ENCODE measurements at places on chromosomes 1 and 21. TPM values are rescaled to one million over a fixed set of nuclear protein-coding genes. Genes with fewer than 3 reads are reported as not detected.

GRCh38 chr1:224710196-224710595 lies 94.1 kb downstream of the CNIH3 start:
- no peak for DNase-seq

Gene OR2G6
- not detected for total RNA-seq

GRCh38 chr1:227886503-227886961 lies 61.2 kb downstream of the WNT9A start:
- no peak for DNase-seq

GRCh38 chr1:183394435-183394834 lies 23.7 kb downstream of the NMNAT2 start:
- DNase-seq = no peak

GRCh38 chr1:180026556-180026955 lies 71.9 kb downstream of the CEP350 start:
- DNase-seq = no peak

DNA sequence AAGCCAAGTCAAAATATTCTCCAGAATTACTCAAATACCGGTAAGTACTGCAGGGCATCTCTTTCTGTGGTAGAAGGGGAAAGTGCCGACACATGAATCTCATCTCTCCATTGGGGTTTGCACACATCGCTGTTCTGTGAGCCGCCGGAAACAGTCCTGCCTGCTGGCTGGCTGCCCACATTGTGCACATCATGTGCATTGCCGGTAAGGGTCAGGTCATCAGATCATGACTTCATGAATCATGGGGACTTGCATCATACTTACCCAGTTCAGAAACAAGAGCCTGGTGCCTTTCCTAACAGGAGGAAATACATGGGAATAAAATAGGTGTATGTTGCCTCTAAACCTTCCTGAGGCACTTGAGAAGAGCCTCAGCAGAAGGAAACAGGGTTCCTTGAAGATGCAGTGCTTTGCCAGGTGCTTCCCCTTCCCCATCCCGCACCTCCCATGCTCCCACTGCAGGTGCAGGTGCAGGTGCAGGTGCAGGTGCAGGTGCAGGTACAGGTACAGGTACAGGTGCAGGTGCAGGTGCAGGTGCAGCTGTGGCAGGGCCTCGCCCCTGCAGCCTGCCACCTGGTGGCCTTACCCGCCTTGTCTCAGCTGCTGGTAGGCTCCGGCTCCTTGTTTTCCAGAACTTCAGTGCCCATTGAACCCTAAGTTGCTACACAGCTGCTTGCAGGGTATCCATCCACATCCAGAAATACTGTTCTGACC lies 26.5 kb downstream of the GPR137B start:
- DNase-seq = peak; percentile 52

- DNase-seq = no peak
Observed at GRCh38 chr1:59072583-59072947, 224.3 kb upstream of the FGGY start.

Gene CCDC185
- total RNA-seq = not detected

GRCh38 chr1:86263101-86263500 lies 106.5 kb upstream of the COL24A1 start:
- DNase-seq = no peak

DNA sequence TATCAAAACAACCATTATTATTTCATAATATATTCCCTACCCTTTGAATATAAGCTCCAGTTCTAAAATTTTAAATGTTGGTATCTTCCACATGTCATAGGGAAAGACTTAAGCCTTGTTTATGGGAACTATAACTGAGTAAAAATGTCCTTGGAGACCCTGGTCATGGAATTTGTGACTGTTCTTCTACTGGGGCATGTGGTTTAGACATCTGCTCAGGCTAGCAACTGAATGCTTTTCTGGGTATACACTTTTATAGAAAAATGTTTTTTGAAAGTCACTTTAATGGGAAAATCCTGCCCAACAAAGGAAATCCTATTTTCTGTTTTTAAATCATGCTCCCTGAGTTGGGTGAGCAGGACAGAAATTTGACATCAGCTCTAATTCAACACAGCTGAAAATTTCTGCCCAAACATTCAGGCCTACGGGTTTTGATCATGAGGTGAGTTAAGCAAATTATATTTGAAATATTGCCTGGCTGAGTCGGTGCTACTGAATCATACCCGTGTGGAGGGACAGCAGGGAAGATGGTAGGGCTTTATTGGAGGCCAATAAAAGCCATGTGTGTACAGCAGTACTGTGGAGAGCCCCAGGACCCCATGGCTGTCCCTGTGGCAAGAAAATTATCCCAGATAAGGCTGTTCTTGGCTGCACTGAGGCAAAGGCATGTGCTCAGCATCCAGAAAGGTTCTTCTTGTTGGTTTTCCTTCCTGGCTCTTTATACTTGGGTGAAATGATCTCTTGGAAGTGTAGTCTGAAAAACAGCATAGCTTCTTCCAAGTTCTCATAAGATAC lies 391.8 kb downstream of the DISC1 start:
- DNase-seq = no peak

GRCh38 chr1:208309771-208310170 lies 65.6 kb upstream of the PLXNA2 start:
- DNase-seq = no peak

- peak; percentile 12 for DNase-seq
Observed at GRCh38 chr1:100793659-100794058, 74.1 kb downstream of the VCAM1 start.

Gene PRRX1
- total RNA-seq = 2.9 TPM

Gene ST6GALNAC3
- 4.1 TPM for total RNA-seq

Gene ARHGEF16
- total RNA-seq = 31.5 TPM

Gene MLLT11
- total RNA-seq = 26.4 TPM

Gene GJA9
- total RNA-seq = not detected

Gene EXO1
- 4.4 TPM for total RNA-seq

DNA sequence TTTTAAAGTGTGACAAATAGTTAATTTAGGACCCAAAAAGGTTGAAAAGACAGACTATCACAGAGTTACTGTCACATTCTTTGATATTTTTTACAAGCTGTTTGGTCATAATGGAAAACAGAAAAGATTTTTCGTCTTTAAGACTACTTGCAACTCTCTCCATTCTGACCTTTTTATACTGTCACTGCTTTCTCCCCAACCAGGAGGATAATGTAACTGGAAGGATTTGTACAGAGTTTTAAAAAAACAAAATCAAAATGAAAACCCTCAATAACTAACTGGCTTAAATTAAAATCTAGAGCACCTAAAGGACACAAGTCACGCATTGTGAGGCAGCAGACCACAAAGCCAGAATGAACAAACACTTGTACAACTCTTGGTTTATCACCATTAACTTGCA lies 257.7 kb downstream of the FAF1 start:
- DNase-seq = no peak

GRCh38 chr1:201224666-201225370 lies 34.2 kb downstream of the IGFN1 start:
- no peak for DNase-seq

Gene NCF2
- total RNA-seq = 86.1 TPM

DNA sequence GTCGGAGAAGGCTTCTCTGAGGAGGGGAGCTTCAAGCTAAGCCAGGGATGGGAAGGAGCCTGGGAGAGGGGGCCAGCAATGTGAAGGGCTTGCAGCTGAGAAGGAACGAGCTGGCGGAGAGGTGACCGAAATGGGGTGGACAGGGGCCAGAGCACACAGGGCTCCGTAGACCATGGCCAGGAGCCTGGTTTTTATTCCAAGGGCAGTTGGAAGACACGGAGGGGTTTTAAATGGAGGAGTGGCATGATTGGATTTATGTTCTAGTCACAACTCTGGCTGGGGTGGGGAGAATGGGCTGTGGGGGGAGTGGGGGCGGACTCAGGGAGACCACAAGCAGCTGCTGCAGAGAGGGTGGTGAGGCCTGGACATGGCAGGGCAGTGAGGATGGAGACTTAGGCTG lies 5.1 kb upstream of the EPS8L3 start:
- no peak for DNase-seq

Gene ZBED6
- total RNA-seq = 9.1 TPM

- no peak for DNase-seq
Observed at GRCh38 chr1:37308031-37308960, 166.1 kb upstream of the ZC3H12A start.

- DNase-seq = no peak
Observed at GRCh38 chr1:196535727-196536126, 72.5 kb downstream of the KCNT2 start.

DNA sequence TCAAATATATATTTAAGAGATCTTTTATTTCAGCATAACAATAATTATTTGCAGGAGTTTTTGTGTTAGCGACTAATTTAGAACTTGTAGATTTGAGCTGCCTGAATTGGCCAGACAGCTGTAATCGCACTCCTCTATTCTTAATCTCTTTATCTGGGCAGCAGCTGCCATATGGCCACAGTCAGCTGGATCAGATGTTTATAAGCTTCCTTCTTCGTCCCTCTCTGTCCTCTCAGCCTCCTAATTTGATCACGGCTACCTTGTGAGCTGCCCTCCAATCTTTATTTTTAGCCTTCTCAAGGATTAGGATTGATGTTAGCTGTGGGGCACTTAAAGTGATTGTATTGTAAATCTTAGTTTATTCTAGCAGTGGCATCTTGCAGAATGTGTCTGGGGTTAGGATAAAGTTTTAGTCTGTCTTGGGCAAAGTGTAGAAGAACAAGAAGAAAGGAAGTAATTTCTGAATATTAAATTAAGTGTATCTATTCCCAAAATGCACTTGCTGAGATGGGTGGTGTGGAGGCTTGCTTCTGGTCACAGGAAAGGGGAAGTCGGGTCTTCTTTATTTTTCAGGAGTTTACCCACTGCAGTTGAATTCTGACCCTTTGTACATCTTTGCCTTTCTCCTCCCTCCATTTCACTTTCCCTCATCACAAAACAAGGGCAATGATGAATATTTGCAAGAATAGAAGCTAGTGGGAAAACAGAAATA lies 1.1 kb downstream of the ZBTB18 start:
- DNase-seq = no peak

DNA sequence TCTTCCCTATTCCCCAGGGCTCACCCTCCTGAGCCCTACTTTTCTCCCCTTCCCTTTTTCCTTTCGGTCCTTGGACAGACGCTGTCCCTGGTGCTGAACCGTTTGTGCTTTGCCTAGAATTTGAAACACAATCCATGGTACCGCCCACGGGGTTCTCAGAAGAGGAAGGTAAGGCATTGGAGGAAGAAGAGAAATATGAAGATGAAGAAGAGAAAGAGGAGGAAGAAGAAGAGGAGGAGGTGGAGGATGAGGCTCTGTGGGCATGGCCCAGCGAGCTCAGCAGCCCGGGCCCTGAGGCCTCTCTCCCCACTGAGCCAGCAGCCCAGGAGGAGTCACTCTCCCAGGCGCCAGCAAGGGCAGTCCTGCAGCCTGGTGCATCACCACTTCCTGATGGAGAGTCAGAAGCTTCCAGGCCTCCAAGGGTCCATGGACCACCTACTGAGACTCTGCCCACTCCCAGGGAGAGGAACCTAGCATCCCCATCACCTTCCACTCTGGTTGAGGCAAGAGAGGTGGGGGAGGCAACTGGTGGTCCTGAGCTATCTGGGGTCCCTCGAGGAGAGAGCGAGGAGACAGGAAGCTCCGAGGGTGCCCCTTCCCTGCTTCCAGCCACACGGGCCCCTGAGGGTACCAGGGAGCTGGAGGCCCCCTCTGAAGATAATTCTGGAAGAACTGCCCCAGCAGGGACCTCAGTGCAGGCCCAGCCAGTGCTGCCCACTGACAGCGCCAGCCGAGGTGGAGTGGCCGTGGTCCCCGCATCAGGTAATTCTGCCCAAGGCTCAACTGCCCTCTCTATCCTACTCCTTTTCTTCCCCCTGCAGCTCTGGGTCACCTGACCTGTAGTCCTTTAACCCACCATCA lies 10.4 kb downstream of the BCAN start:
- no peak for DNase-seq

Gene ETNK2
- 29.5 TPM for total RNA-seq

Gene KCNE1
- total RNA-seq = not detected

DNA sequence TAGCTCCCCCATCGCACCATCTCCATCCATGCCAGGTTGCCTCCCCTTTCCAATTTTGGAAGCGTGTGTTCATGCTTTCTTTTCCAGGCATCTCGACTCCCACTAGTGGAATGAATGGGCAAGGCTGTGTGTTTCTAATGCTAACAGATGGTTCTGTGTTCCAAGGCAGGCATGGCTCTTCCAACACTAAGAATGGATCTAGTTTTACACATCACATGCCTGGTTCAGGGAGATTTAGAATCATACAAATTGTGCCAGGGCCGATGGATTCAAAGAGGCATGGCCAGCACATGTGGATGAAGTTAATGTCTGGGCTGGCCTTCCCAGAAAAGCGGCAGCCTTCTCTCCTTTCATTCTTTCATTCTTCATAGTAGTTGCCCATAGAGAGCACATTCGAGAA lies 438.7 kb downstream of the PRDM2 start:
- no peak for DNase-seq

Gene TEX38
- total RNA-seq = not detected

Gene ANKRD65
- 1.4 TPM for total RNA-seq

DNA sequence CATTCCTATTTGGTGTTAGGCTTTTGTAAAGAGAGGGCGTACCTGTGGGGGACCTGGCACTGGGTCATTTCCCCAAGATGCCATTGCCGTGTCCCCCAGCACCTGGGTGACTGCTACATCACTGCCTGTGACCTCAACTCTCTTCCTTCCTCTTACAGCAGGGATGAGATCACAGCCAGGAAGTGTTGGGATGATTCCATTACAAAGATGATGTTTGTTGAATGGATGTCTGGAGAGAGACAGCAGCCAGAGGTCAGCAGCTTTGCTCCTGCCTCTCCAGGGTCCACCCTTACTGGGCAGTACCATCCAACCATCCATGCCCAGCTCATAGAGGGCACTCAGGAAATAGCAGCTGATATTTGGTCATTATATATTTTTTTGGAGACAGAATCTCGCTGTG lies 35.1 kb downstream of the TMEM51 start:
- no peak for DNase-seq

Data from kidney epithelial cell (primary cell).